ENCODE measurements at places on chromosomes 7 and 10.

DNA sequence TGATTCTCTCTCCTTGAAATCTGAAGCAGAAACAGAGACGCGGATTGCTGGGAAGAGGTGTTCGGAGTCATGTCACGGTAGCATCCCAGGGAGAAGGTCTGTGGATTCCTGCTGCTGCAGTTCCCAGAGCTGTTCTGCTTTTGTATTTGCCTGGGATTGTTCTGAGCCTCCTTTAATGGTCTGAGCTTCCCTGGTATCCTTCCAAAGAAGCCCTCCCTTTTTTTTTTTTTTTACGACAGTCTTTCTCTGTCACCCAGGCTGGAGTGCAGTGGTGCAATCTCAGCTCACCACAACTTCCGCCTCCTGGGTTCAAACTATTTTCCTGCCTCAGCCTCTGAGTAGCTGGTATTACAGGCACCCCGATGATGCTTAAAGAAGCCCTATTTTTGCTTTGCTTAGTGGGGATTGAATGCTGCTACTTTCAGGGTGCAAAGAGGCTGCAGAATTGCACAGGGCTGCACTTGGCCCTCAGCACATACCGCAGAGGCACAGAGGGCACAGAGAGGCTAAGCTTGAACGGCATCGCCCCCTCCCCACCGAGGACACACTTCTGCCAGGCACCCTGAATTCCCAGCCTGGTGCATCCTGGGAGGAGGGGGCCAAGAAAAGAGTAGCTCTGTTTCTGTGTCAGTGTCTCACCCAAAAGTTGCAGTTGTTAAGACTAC, 208.6 kb upstream of the GALNT17 start:
- no peak for DNase-seq

GRCh38 chr10:62244088-62244487, 24.6 kb downstream of the RTKN2 start:
- DNase-seq: no peak

GRCh38 chr7:27237735-27238334, 4.8 kb upstream of the EVX1 start:
- peak; percentile 16 for DNase-seq

GRCh38 chr10:31157123-31158010, 125.7 kb upstream of the ZNF438 start:
- DNase-seq: peak; percentile 91

DNA sequence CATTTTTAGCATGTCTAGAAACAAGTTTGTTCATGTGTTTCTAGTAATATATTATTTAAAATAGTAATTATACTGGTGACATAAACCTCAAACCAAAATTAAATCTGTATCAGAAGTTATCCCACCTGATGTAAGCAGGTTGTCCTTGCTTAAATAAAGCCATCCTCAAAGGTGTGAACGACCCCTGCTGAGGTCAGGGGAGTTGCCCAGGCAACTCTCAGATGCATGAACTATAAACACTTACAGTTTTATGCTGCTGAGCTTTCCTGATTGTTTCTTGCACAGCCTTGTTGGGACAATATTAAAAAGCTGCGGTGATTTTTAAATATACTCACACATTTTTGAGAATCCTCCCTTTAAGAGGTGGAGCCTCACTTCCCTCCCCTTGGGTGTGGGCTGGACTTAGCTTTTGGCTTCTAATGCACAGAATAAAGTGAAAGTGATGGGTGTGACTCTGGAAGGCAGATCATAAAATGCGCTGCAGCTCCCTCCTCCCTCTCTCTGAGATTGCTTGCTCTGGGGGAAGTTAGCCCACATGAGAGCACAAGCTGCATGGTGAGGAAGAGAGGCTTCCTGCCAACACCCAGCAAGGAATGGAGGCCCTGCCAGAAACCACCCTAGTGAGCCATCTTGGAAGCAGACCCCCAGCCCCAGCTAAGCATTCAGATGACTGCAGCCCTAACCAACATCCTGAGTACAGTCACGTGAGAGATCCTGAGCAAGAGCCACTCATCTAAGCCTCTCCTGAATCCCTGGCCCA, 152.7 kb downstream of the SKIDA1 start:
- peak; percentile 95 for DNase-seq

DNA sequence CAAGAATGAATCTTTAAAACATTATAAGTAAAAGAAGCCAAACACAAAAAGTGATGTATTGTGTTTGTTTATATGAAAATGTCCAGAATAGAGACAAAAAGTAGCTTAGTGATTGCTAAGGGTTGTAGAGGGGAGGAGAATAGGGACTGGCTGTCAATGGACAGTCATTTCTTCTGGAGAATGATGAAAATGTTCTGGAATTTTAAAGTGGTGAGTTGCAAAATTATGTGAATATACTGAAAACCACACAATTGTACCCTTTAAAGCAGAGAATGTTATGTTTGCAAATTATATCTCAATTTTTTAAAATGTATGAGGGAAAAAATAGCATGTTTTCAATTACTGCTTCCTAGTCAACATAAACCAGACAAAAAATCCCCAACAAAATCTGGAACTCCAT, 174.2 kb downstream of the KMT2E start:
- DNase-seq: peak; percentile 17

DNA sequence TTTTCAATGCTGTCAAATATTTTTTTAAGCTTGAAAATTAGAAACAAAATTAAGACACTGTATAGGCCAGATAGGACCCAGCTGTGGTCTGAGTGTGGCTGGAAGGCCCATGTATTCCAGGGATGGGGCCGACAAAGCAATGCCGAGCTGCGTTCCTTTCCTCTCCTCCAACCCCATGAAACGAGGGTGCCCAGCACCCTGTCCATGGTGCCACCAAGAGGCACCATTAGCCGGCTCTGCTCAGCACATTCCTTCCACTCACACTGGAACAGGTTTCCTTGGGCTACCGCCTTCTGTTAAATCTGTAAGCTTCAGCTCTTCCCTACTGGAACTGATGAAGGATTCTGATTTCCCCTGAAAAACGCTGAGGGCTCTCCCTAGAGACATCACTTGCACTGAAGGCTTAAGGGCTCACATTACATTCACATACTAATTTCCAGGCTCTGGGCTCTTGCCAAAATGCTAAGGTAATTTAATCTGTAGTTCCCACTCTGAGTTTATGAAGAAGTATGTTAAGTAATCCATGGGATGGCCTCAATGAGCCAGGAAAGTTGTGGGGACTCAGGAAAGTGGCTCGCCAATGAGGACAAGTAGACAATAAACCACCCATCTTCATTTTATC, 73.7 kb upstream of the CAMK2B start:
- peak; percentile 46 for DNase-seq

DNA sequence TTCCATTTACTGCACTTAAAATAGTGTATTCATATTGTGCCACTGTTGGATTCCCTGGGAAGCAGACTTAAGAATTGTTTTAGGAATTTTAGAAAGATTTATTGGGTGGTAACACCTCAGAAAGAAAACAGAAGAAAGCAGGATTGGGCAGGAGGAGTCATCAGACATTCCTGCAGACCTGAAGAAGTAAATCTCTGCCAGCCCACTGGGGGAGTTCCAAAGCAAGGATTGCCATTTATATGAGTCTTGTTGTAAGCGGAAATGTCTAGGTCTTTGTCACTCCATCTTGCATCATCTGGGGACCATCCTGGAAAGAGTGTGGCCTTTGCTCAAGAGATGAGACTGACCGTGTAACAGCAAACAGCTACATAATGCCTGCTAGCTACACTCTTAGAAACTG, 947.6 kb upstream of the POT1 start:
- DNase-seq: no peak

GRCh38 chr10:29157321-29157720, 131.5 kb upstream of the LYZL1 start:
- DNase-seq: no peak

DNA sequence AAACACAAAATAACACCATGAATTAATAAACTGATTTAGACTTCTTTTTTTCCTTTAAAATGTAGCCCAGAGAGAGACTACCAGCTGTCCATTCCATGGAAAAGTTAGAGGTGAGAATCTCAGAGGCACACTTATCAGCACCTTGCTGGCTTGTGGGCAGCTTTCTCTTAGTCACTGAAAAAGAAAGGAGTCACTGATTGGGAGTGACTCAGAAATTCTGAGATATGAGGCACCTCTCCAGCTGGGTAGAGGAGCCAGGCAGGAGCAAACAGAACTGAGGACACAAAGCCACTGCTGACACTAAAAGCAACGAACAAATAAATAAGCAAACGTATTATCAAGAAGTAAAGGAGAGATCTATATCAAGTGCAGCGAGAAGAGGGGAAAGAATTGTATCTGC, 310.6 kb downstream of the PARD3 start:
- peak; percentile 83 for DNase-seq

GRCh38 chr10:30436191-30436611, 2.2 kb downstream of the MAP3K8 start:
- peak; percentile 87 for DNase-seq

- DNase-seq: no peak
These were observed 62.1 kb upstream of the PRSS58 start for GRCh38 chr7:142319970-142320369.

DNA sequence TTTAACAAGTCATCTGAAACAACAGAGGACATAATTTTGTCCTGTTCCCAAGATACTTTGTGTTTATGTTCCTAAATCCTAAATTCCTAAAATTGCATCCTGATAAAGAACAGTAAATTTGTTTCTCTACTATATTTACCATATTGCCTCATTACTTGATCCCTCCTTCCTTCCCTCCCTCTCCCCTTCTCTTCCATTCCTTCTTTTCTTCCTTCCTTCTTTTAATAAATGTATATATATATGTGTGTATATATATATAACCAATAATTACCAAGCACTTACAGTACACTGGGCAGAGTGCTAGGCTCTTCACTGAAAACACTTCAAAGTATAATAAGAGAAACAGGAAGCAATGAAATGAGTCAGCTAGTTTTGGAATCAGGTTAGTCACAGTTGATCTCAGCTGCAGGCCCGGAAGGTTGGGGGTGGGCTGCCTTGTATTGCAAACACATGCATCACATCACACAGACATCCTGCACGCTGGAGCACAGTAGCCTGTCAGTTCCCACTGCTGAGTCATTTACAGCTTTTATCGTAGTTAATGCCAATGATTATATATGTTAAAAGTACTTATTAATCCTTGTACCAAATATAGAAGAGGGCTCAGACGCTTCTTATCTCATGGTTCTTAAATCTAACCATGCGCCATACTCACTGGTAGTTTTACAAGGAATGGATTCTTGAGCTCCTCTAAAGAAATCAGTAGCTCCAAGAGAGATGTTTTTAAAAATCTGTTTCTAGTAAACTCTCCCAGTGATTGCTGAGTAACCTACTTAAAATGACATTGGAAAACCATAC, 551.7 kb downstream of the GRM8 start:
- DNase-seq: peak; percentile 89

GRCh38 chr7:104341546-104341945, 13.1 kb downstream of the LHFPL3 start:
- no peak for DNase-seq

DNA sequence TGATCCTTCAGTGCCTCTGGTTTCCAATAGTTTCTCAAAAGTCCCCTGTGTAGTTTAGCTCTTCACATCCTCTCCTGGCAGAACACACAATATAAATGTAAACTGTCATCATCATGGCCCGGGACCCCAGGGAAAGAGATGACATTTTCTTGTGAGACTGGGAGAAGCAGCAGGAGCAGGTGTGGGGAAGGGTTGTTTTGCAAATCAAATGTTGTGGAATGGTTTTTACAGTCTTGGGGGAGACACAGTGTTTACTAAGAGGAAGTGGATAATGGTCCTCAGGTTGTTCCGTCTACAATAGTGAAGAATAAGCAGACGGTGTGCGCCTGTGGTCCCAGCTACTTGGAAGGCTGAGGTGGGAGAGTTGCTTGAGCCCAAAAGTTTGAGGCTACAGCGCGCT, 159.1 kb downstream of the SEC23IP start:
- no peak for DNase-seq

DNA sequence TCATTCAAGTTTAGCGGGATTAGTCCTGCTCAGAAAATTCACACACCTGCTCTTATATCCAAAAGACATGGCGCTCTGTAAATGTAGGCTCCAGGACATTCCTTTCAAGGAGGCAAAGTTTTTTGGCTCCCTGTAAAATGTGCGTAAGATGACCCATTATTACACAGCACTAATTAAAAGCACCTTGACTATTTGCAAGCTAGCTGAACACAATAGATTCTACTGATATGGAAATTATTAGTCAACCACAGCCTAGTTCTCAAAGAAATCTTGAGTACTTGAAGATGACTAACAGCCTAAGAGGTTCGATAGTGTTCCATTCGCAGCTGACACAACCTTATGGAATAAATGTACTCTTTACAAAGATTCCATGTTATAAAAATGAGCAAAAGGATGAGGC, 175.2 kb downstream of the BMPER start:
- peak; percentile 77 for DNase-seq

GRCh38 chr7:97025130-97025499, 484 bp upstream of the DLX5 start:
- DNase-seq: no peak

- no peak for DNase-seq
These were observed 13.1 kb upstream of the UCMA start for GRCh38 chr10:13247246-13247645.

DNA sequence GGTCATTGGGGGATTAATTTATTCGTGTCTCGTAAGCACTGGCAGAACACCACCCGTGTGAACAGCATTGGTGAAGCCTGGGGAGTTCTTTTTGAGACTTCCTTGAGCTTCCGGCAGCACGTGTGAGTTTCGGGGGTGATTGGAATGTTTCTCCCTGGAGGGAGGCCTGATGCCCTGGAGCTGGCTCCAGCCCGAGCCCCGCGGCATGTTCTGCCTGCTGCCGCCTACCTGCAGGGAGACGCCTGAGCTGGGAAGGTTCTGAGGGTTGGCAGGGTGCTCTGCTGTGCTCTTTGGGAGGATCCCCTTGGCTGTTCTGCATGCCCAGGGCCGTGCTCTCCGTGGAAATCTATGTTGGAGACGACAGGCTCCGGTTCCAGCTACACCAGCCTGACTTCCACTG, 159.3 kb downstream of the MGMT start:
- DNase-seq: no peak

GRCh38 chr7:112080441-112080840, 125.8 kb downstream of the DOCK4 start:
- DNase-seq: peak; percentile 95

DNA sequence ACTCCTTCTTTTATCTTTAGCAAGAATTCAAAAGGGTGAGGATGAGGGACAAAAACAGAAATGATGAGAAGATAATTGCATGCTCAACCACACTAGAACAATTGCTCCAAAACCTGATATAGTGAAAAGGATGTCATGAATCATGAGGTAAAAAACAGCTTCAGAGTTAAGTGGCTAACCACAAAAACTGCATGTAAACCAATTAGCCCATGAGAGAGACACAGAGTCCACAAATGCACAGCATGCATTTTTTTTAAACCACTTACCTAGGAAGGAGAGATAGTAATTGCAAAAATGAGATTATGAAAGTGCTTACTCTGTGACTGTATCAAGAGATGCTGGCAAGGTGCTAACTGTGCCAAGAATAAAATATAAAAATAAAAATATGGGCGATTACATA, 132.9 kb downstream of the MBL2 start:
- peak; percentile 71 for DNase-seq

DNA sequence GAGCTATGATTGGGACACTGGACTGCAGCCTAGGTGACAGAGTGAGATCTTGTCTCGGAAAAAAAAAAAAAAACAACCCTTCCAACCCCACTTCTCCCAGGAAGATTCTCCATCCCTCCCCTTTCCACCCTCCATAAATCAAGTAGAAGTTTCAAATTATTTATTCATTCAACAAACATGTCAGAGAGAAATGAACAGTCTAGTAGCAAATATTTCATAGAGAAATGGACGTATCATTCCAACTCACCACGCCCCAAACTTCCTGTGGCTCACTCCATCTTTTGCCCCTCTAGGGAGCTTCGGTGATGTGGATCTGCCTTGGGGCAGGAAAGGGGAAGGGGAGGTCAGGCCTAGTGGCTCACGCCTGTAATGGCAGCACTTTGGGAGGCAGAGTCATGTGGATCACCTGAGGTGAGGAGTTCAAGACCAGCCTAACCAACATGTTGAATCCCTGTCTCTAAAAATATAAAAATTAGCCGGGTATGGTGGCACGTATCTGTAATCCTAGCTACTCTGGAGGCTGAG, 638 bp upstream of the TRAPPC14 start:
- no peak for DNase-seq
